ENCODE measurements at places on chromosomes 16 and 17. TPM values are rescaled to one million over a fixed set of nuclear protein-coding genes. Genes with fewer than 3 reads are reported as not detected.

SCGB1C2 gene
- not detected for total RNA-seq

TNFSF12 gene
- total RNA-seq = 7.3 TPM

FUS gene
- total RNA-seq = 32.5 TPM

NPIPA5 gene
- 2.3 TPM for total RNA-seq

CDH8 gene
- total RNA-seq = not detected

MGAT5B gene
- total RNA-seq = 0.32 TPM

KRT12 gene
- total RNA-seq = not detected

STX1B gene
- total RNA-seq = 3.5 TPM

TBC1D3I gene
- total RNA-seq = not detected

LGALS9 gene
- 0.60 TPM for total RNA-seq

TBX4 gene
- 0.16 TPM for total RNA-seq

CHD9NB gene
- total RNA-seq = 5.5 TPM

ZNF75A gene
- 16.7 TPM for total RNA-seq

C16orf96 gene
- under 0.01 TPM for total RNA-seq

ASIC2 gene
- total RNA-seq = 0.09 TPM

Measured in bronchial smooth muscle cell (primary cell).